ENCODE measurements at places on chromosomes 4 and X.

DNA sequence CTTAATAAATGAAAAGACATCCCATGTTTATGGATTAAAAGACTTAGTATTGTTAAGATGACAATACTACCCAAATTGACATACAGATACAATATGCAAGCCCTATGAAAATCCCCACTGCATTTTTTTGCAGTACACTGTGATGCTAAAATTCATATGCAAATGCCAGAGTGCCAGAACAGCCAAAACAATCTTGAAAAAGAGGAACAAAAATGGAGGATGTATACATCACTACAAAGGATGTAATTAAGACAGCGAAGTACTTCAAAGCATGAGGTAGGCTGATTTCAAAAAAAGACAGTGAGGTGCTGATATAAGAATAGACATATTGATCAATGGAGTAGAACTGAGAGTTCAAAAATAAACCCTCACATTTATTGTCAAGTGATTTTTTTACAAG is 47.3 kb downstream of the SATL1 start:
- DNase-seq = no peak

DNA sequence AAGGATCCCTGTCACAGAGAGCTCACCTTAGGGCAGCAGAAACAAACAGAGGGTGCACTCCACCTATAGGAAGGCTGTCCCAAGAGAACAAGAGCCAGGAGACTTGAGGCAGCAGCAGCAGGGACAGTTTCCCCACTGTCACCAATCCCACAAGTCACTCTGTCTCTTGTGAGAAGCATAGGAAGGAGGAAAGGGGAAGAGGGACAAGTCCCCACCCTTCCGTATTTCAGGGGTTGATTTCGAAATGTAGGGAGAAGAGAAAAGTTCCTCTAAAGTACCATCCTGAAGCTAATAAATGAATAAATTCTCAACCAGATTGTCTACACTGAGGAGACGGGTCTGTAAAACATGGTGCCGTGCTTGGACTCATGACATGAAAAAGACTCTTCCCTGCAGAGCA is 9.5 kb upstream of the TLR8 start:
- DNase-seq = no peak

- DNase-seq = no peak
These were observed 45.4 kb downstream of the CC2D2A start for GRCh38 chr4:15515106-15515505.

- DNase-seq = no peak
These were observed 1181.1 kb upstream of the PCDH7 start for GRCh38 chr4:29538889-29539646.

GRCh38 chr4:80495865-80496264 is 160.3 kb downstream of the CFAP299 start:
- DNase-seq = no peak

GRCh38 chr4:152369902-152370295 is 166.0 kb downstream of the FBXW7 start:
- peak; percentile 46 for DNase-seq

DNA sequence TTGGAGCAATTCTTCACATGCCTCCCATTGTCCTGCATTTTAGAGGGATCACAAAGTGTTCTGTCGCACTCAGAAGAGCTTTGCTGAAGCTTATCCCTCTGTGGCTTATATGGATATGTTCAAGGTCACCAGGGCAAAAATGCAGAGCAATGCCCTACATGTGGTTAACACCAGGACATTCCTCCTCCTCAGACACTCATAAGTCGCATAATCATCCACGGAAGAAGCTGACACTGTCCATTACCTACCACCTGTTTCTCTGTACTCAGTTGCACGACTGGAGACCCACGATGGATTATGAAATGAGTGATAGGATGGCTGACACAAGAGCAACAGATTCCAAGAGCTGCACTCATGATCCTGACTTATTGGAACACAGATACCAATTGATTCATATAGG is 68.7 kb upstream of the PRDX4 start:
- peak; percentile 1 for DNase-seq

DNA sequence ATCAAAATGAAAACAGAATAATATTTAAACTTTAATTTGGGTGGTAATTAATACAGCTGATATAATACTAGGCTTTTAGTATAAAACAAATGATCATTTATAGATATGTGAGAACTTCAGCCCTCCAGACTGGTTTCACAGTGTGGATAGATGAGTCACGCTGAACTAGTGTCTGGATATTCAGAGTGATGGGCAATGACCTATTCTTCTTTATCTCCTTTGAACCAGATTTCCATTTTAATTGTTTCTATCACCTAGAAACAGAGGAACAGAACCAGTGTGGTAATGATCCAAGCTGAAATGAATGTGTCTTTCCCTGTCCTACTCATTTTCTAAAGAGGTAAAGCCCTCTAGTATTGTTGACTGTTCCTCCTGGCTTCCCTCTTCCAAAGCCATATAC is 155.2 kb upstream of the GK2 start:
- DNase-seq = no peak

GRCh38 chrX:77640702-77641101 is 145.3 kb downstream of the ATRX start:
- no peak for DNase-seq

GRCh38 chr4:112947616-112948015 is 101.8 kb upstream of the ANK2 start:
- no peak for DNase-seq

GRCh38 chrX:43878906-43879526 is 3.2 kb downstream of the MAOB start:
- no peak for DNase-seq

- no peak for DNase-seq
These were observed 49.4 kb downstream of the DTHD1 start for GRCh38 chr4:36330796-36331195.

DNA sequence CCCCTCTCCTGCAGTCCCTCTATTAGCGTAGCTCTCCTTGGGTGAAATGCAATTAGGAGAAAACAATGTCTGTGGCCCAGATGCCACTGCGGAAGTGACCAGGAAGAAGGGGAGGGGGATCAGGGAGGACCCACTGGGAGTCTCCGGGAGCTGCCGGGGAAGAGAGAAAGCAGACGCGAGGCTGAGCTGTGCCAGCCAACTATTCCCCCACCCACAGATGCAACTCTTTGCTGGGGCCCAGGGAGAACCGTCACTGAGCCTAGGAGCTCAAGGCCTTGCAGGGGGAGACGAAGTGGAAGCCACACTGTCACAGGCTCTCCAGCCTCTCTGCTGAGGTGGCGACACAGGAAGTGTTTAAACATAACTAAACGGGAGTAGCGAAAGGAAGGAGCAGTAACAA is 149.2 kb downstream of the BCOR start:
- no peak for DNase-seq

DNA sequence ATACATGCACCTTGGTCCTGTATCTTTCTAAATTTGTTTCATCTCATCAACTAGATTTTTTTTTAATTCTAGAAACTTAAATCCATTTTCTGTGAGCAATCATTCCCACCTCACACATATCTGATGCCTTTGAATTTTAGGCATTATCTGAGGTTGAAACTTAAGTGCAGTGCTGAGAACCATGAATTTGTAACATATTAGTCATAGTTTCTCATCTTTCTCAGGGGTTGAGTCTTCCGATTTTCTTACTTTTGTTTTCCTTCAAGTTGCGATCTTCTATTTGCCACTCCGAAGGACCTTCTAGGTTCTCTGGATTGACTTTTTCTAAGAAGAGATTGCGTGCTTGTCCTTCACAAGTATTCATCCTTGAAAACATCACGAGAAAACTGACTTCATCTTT is 3.7 kb upstream of the NR0B1 start:
- no peak for DNase-seq

DNA sequence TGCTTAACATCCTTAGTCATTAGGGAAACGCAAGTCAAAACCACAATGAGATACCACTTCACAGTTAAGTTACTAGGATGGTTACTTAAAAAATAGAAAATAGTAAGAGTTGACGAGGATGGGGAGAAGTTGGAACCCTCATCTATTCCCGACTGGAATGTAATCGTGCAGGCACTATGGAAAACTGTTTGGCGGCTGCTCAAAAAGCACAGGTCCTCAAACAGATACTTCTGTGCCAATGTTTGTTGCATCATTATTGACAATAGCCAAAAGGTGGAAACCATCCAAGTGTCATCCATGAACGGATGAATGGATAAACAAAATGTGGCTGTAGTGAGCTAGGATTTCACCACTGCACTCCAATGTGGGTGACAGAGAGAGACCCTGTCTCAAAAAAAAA is 11.7 kb downstream of the CTAG1B start:
- DNase-seq = peak; percentile 13

DNA sequence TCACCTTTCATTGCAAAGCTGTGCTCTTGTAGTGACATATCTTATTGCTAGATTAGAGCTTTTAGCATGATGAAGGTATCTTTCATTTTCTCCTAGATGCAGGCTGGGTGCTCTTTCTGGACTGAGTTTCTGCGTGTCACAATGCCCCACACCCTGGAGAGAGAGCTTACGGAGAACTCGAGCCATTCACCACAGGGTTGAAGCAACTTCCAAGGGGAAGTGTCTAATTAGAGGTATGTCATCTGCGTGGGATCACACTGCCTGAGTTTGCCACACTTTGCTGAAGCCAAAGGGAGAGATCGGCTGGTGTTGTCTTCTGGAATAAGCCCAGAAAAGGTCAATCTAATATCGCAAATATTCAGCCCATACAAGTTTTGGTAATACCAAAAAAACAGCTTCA is 179.3 kb upstream of the MBNL3 start:
- DNase-seq = no peak

DNA sequence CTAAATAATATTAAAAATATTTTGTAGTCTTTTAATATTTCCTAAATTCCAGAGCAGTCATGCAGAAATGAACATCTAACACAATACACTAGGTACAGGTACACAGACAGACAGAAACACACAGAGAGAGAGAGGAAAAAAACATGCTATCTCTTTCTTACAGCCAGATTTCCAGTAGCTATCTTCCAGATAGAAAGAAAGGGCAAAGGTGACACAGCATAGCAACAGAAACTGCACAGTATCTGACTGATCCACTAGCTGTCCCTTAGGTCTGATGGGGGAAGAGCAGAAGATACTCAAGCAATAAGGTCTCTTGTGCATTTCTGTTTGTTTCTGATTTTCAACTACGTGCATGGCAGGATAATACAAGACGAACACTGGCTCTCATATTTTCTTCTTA is 7.8 kb downstream of the FBXW7 start:
- no peak for DNase-seq

- no peak for DNase-seq
These were observed 178.9 kb upstream of the GPC4 start for GRCh38 chrX:133594156-133594555.

DNA sequence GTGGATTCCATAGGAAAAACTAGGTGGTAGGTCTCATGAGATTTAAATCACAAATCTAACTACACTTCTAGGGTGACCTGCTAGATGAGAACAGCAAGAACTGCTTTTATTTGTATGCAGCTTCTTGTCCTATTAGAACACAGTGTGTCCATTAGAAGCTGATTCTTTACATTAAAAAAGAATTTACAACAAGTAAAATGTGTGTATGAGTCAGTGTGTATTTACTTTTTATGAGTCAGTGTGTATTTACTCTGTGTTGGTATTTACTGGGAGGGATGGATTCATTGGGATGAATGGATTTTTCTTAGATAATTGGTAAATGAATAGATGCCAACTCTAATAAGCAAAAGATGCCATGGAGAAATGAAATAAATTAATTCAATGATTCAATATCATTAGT is 40.6 kb upstream of the XPNPEP2 start:
- DNase-seq = no peak

- DNase-seq = no peak
These were observed 207.3 kb downstream of the GABRB1 start for GRCh38 chr4:47238667-47239066.

- DNase-seq = no peak
These were observed 153.0 kb downstream of the CBR4 start for GRCh38 chr4:168857009-168857408.

DNA sequence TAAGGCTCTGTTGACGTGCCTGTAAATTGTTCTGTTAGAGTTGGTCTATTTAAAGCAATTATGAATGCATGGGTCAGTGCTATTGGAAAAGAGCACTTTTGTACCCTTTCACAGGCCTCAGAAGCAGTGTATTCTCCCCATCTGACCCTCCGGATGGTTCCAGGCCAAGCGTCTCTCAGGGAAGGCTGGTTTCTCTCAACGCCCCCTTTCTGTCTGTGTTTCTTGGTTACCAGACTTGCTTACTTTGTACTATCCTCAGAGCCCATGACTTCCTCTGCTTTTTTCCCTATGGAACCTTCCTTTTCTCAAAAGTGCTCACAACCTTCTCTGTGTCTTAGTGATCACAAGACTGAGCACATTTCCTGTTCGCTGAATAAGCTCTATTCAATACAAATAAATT is 559.3 kb upstream of the ZFP42 start:
- peak; percentile 7 for DNase-seq

DNA sequence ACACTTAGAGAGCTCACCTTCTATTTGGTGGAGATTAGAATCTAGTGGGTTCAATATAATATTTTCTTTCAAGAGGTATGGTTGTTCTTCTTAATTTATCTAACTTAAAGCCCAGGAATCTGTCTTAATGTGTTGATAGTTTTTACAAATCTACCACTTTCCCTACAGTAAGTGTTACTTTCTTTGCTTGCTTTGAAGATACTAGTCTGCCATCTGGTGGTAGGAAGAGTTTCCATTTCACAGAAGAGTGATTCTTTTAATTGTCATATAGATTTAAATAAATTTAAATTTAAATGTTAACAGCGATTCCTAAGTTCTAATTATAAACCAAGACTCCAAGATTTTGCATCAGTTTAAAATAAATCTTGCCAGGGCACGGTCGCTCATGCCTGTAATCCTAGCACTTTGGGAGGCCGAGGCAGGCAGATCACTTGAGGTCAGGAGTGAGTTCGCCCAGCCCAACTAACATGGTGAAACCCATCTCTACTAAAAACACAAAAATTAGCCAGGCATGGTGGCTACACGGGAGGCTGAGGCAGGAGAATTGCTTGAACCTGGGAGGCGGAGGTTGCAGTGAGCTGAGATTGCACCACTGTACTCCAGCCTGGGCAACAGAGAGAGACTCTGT is 43.5 kb downstream of the NUDT9 start:
- DNase-seq = peak; percentile 72

DNA sequence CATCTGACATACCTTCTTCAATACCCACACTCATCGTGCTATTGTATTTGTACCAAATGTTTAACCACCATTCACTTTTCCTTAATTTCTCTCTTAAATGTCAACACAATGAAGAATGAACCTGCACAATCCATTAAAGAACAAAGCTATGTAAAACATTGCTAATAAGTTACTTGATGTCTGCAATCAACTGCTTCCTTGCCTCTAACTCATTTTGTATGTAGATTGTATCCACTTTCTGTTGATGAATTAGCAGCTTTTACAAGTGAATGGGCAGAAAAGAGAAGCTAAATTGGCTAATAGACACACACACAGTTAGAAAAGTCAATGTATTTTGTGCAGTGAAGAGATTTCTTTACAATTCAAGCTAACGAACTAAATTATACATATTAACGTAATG is 212.5 kb upstream of the NDST3 start:
- DNase-seq = no peak

DNA sequence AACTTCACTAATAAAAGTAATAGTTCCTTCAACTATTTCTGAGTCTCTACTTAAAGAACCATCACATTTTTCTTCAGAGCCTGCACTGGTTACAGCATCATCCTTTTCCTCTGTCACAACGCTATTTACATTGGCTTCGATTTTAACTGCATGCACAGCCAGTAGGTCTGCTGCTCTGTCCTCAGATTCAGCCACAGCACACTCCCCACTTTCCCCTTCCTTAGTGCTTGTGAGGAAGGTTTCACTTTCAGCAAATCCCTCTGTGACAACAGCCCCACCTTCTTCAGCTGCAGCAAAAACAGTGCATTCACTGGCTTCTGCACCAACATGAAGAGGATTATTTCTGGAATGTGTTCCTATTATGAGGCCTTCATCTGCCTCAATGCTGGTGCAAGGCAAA is 25.7 kb downstream of the BOD1L1 start:
- no peak for DNase-seq
